ENCODE measurements at places on chromosomes 12 and 14.
A peak's percentile ranks its signal among the peaks of the same experiment; 100 is the strongest.

- DNase-seq = peak; percentile 90
Observed at GRCh38 chr14:24058260-24058950, 6.6 kb downstream of the CARMIL3 start.

DNA sequence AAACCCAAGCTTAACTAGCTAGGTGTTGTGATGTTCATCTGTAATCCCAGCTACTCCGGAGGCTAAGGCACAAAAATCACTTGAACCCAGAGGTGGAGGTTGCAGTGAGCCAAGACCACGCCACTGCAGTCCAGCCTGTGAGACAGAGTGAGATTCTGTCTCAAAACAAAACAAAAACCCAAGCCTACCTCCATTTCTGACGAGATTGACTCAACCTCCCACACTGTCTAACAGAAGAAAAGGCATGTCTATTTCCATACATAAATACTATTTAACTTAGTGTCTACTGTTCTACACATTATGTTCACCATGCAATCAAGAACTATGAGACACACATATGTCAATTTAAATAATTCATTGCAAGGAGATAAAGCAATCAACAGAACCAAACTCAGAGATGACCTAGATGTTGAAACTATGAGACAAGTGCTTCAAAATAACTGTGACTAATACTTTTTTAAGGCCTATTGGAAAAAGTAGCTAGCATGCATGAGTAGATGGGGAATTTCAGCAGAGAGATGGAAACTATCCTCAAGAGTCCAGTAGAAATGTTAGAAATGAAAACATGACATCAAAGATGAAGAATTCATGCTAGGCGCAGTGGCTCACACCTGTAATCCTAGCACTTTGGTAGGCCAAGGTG lies 75.9 kb upstream of the DHRS4 start:
- DNase-seq = no peak

DNA sequence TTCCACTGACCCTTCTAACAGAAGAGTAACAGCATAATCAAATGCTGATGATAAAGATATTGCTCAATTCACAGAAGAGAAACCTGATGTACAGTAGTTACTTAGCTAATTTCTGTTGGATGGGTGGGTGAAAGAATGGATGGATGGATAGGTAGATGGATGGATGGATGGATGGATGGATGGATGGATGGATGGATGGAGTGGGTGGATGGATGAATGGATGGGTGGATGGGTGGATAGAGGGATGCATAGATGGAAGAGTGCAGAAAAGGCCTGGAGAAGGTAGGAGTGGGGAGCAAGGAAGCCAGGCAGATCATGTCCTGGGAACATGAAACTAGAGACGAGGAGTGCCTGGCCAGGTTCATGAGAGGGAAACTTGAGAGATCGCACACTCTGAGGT lies 520.9 kb downstream of the BCL11B start:
- DNase-seq = no peak

DNA sequence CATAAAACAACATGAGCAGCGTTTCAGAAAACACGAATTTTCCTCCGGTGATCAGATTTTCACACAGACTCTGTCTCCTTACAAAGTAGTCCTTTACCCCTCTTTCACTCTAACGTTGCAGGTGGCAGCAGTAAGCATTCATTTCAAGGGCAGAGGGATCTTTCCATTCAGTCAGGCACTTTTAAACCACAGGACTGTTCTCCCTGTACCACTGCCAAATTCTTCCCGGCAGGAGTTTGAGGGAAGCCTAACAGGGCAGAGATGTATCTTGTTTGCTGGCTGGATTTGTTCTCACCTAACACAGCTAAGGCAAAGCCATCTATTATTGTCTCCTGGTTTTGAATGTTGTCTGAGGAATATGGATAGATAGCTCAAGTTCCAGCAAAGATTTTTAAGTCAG lies 1187.3 kb upstream of the SEL1L start:
- no peak for DNase-seq

GRCh38 chr14:91585856-91586255 lies 75.7 kb upstream of the PPP4R3A start:
- no peak for DNase-seq

DNA sequence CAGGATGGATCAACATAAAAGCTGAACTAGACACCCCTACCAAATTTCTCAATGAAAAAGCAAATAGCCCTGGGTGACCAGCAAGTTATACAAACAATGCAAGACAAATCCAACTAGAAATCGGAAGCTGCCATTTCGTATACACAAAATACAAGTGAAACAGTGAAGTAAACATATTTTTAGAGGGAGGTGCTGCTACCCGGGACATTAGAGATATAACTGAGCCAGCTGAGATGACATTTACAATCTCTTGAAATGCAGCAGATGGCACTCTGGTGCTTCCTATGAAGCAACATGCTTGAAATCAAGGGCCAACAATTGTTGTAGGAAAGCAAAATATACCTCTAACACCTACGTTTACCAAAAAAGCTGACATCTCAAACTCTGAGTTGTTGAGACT lies 25.5 kb downstream of the BDKRB1 start:
- DNase-seq = no peak

DNA sequence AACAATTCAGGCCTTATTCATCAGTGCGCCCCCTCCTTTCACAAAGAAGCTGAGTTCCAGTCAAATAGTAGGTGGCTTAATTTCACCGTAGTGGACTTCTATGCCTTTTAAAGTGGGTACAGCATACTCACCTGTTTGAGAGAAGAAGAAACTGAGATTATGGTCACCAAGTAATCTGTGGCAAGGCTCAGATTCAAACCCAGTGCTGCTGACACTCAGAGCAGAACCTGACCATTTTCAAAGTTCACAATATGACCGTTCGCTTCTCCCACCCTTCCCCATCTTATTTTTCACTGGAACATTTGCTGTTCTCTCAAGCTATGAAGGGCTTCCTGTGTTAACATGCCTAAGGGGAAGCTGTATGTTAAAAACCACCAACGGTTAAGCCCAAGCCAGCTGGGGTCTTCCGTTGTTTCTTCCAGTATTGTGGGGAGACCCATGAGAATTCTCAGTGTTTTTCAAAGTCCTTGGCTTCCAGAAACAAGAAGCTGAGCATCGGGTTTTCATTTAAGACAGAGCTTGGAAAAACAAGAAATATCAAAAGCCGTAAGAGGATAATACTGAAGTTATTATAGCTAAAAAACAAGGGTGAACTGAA lies 6.1 kb upstream of the PSMA6 start:
- no peak for DNase-seq

- DNase-seq = no peak
Observed at GRCh38 chr12:66269142-66269541, 33.2 kb upstream of the HELB start.

DNA sequence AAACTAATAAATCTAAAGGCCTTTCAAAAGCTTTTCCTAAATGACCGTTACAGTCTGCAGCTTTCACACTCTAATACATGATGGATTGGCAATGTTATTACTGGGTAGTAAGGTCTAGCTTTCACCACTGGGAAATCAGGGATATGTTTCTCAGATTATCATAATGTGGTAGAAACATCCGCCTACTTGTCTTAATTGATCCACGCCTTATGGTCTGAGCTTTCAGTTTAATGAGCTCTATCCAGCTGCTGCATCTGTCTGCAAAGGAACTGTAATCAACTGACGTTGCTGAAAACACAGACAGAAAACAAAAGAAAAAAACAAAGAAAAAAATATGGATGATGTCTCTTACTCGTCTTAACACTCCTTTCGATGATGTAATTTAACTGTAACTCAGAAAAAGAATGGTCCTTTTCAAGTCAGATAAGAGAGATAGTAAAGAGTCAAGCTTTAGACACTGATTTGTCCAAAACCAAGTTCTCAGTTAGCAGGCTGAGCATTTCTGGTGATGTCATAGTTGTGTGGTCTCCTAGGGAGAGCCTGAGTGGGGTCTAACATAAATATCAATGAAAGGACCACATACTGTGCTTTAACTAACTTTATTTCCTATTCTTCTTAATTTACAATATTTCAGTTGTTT lies 85.9 kb downstream of the C2CD5 start:
- no peak for DNase-seq

DNA sequence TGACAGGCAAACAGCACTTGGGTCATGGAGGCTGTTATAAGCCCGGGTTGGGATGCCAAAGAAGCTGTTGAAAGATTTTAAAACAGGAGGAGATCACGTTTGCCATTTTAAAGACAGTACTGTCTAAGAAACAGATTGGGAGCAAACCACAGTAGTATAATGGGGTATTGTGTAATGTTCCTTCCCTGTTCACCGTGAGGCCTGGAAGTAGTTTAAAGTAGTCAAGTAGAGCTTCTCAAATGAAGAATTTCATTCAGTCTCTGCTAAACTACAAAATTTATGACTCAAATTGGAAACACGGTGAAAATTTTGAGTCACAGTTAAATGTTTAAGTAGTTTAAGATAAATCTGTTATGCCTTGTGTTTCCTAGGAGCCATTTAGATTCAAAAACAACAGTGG lies 35.8 kb downstream of the ATP2A2 start:
- DNase-seq = peak; percentile 35
